ENCODE measurements at places on chromosomes 6 and 20.

GRCh38 chr6:23339268-23339667 is 769.9 kb downstream of the HDGFL1 start:
- no peak for DNase-seq

DNA sequence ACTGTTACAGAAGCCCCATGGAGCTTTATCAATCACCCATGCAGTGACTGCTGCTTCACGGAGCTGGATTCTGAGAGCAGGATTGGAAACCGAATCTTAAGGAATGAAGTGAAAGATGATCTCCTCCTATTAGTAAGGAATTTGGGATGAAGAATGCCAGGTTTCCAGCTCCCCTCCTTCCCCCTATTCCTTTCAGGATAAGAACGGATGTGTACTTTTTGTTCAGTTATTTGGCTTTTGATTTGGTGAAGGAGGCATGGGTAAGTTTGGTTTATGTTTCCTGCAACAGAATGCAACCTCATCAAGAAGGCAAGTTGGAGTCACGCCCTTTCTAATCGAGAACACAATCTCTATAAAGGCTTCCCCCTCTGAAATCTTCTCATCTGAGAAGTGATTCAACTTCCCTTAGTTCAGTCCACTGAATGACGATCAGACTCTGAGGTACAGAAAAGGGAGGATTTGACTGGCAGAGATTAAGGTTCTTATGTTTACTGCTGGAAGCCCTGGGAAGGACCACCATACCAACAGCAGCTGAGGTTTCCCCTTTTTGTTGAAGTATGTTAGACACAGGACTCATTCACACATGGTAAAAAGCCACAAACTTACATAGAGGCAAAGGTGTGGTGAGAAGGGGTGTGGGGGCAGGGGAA is 5.5 kb downstream of the ELMO2 start:
- DNase-seq, result peak; percentile 86

- no peak for DNase-seq
Observed at GRCh38 chr6:79212859-79213258, 21.6 kb downstream of the HMGN3 start.

- DNase-seq, result peak; percentile 61
Observed at GRCh38 chr6:45441851-45442453, 64.2 kb upstream of the SUPT3H start.

DNA sequence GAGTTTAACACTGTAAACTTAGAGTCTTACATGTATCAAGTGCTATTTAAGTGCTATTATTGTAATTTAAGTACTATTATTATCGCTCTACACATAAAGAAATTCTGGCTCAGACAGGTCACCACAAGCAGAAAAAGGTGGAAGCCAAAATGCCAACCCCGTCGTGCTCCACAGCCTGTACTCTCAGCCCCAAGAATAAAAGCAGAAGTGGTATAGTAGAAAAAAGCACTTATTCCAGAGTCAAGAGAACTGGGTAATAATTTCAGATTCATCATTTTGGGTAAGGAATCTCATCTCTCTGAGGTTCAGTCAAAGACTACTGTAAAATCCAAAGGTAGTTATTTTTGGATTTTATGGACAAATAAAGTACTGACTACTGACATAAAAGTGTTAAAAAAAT is 943 bp downstream of the ZUP1 start:
- no peak for DNase-seq

DNA sequence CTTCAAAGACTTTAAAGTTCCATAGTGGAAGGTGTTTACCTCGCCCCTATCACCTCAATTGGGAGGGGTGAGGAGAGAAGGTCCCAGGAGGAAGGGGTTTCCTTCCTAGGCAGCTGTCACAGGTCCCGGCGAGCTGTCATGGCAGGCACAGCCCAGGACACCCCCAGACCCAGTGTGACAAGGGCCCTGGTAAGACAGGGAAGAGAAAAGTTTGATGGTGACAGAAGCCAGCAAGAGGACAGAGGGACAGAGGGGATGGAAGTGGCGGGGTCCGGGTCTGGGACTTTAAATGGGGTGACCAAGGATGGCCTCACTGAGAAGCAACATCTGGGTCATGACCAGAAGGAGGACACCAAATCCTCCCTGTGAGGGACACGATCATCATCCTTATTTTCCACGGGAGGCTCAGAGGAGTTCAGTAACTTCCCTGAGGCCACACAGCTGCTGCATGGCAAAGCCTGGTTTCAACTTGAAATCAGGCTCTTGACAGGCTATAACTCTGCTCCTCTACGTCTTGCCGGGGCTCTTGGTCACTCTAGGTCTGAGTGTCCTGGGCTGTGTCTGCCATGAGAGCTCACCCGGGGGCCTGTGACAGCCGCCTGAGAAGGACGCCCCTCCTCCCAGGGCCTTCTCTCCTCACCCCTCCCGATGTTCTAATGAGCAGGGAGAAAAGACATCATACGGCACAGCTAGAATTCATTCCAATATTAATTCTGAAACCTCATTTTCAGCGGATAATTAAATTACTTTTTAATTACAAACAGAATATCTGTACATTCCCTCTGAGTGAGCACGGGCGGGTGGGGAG is 222.2 kb downstream of the PREX1 start:
- no peak for DNase-seq

DNA sequence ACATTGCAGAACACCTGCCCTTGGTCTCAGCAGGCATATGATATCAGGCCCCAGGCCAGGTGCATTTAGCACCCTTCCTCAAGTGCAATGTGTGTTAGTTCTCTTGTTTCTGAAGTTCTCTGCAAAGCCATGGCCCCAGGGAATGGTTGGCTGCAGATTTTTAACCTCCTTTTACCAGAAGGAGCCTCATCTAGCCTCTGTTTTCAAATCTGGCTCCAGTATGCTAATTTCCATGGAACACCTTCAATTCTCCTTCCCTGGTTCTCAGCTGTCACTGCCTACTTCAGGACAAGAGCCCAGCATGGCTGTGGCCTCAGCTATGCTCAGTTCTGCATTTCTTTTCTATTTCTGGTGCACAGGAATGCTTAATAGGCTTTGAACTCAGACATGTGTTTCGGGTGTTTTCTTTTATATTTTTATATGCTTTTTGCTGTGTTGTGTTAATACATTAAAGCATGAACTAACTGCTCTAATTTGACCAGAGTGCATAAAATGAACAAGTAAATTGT is 51.6 kb upstream of the OGFRL1 start:
- DNase-seq, result no peak

GRCh38 chr6:47944846-47945245 is 163.0 kb downstream of the OPN5 start:
- no peak for DNase-seq

Measured in Jurkat, Clone E6-1 (cell line).